ENCODE measurements at places on chromosomes 16 and 17. TPM values are rescaled to one million over a fixed set of nuclear protein-coding genes. Genes with fewer than 3 reads are reported as not detected.

- H3K27ac ChIP-seq: no peak overlapping the region
- no peak for DNase-seq
- no peaks in the 10 kb centered on the region for H3K36me3 ChIP-seq
- H3K4me1 ChIP-seq: no peaks in the 10 kb centered on the region
Observed at GRCh38 chr17:46868689-46869187, 17.4 kb downstream of the WNT9B start.

DNA sequence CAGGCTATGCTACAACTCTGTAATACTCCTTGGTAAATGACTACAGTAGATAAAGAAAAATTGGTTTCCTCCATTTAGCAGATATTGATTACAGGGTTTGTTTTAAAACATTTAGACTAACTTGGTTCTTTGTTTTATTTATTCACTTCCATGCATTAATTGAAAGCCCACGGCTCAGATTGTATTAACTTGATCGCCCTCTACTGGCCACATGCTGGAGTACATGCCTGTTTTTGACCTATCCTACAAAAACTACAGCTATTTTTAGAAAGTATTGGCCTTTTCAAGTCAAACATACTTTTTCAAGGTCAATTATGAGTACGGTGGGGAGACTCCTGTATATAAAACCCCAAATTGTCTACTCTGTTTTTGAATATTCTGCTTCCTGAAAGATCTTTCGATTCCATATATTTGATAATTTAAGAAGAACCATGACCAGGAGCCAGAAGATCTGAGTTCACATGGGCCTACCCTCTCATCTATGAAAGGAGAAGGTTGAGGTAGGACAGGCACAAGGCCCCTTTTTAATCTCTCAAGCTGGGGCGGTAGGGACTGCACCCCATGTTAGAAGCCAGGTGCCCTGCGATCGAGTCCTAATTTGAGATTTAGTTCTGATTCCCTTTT, 51.8 kb downstream of the CA10 start:
- no peaks in the 10 kb centered on the region for H3K4me1 ChIP-seq
- H3K4me3 ChIP-seq: no peak overlapping the region
- no peak for DNase-seq
- no peak overlapping the region for H3K27ac ChIP-seq
- no peaks in the 10 kb centered on the region for H3K36me3 ChIP-seq
- H3K27me3 ChIP-seq: peaks cover 3% of the 10 kb centered on the region

GRCh38 chr17:79452706-79453105, 158.1 kb downstream of the RBFOX3 start:
- DNase-seq: no peak
- H3K27ac ChIP-seq: no peak overlapping the region
- no peaks in the 10 kb centered on the region for H3K36me3 ChIP-seq
- H3K4me3 ChIP-seq: no peak overlapping the region
- H3K27me3 ChIP-seq: peaks cover 27% of the 10 kb centered on the region

CFDP1 gene
- polyA plus RNA-seq: 38.6 TPM

- H3K4me3 ChIP-seq: no peak overlapping the region
- H3K27ac ChIP-seq: no peak overlapping the region
Observed at GRCh38 chr16:53476867-53477266, 26.1 kb downstream of the AKTIP start.

Measured in heart right ventricle (tissue), 16 donors.